Nephron progenitor cell (in vitro differentiated cells): ENCODE measurements at places on chromosomes 5 and 9.

- DNase-seq: no peak
Measured at GRCh38 chr5:181281984-181282316, 21.0 kb upstream of the TRIM52 start.

DNA sequence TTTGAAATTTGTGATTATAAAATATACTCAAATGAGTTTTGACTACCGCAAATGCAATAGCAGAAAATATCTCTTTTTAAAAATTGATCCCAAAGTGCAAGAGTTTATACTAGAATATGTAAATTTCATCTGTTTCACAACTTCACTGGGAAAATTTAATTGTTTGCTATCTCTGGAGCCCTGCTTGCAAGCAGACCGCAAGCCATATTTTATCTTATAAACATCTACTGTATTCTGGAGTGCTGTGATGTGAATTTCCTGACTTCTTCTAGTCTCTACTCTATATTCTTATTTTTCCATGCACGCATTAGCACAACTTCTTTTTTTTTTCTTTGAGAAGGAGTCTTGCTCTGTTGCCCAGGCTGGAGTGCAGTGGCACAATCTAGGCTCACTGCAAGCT, 98.7 kb downstream of the DROSHA start:
- DNase-seq: no peak

GRCh38 chr9:91190062-91190461, 171.7 kb downstream of the AUH start:
- DNase-seq: no peak

DNA sequence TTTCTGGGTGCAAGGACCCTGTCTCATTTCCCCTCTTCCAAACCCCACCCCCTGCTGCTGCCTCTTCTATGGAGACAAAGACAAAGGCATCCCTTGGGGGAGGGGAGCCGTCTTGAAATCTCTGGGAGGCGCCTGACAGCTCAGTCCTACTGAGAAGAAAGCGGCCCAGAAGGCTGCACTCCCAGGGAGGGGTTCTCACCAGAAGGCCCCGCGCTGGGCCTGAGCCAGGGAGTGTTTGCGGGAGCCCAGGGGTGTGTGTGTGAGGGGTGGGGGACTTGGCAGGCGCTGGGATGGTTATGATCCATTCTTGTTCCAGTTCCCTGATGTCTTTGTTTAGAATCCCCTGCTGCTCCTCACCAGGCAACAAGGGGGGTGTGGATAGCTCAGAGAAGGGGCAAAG, 45.7 kb upstream of the ALDH1B1 start:
- no peak for DNase-seq

DNA sequence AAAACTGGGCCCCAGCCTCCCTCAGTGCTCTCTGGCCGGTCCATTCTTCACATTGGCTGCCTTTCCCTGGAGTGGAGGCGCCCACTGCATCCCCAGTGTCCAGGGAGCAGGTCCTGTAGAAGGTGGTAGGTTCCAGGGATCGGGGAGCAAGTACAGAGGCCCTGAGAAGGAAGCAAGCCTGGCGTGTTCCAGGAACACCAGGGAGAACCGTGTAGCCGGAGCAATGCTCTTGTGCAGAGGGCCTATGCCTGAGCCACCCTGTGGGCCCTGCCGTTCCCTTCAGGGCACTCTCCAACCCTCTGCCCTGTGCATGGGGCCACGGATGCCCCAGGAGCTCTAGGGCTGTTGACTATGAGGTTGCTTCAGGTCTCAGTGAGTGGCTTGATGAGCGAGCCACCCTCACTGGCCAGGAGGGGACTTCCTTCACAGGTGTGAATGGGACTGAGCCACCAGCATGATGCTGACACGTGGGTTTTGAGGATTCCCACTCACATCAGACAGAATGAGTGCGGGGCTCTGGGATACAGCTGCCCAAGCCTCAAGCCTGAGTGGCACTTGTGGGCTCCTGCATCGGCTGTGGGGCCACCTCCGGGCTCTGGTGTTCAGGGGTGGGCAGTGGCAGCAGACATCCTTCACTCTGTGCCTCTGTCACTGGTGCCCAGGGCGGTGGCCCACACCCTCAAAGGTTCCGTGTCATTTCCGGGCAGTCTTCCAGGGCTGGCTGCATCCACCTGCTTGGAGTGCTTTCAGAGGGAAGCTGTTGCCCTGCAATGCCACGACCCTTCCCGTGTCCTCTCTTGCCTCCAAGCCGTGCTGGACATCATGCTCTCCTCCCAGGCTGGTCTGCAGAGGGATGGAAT, 54.4 kb downstream of the ADAMTS2 start:
- no peak for DNase-seq

DNA sequence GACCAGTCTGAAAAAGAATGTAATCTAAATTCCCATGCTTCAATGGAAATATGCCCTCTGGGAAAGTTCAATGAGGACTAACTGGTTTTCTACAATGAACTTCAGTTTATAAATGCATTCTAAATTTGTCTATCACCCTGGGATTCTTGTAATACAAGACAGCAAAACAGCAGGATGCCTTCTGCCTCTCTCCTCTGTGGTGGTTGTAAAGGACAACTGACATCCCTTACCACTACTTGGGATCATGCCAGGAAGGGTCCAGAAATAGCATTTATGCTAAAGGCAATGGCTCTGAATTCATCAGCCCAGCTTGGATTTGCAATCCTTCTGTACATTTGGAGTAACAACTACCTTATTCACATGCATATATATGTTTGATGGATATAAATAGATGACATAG, 97.3 kb upstream of the ADAMTS16 start:
- no peak for DNase-seq

DNA sequence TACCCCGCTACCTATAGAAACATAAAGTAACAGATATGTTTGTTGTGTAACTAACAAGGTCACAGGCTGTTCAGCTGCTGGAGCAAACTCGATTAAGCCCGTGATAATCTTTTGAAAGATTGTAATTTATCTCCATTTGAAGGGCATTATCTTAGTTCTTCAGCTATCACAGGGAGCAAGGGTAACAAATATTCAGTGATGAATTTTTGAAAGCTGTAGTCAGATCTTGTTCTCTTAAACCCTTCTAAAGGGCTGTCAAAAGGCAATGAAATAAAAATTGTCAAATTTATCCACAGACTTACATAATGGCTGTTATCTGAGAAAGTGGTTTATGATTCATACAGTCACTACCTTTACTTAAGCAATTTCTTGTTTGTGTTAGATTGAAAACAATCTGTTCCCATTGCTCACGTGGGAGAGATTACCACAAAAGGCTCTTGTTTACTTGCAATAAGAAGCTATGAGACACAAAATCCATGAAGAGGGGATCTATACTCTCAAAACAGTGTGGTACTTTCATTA, 78.3 kb upstream of the ZNF608 start:
- no peak for DNase-seq

GRCh38 chr5:180291943-180292831, at the start of gene MAPK9:
Gene MAPK9 (minus strand): TSS chr5:180292083. CDS start chr5:180280561, 11,522 bp downstream.
- peak; percentile 91 for DNase-seq

GRCh38 chr5:1143670-1143951, 31.7 kb upstream of the SLC12A7 start:
- no peak for DNase-seq

DNA sequence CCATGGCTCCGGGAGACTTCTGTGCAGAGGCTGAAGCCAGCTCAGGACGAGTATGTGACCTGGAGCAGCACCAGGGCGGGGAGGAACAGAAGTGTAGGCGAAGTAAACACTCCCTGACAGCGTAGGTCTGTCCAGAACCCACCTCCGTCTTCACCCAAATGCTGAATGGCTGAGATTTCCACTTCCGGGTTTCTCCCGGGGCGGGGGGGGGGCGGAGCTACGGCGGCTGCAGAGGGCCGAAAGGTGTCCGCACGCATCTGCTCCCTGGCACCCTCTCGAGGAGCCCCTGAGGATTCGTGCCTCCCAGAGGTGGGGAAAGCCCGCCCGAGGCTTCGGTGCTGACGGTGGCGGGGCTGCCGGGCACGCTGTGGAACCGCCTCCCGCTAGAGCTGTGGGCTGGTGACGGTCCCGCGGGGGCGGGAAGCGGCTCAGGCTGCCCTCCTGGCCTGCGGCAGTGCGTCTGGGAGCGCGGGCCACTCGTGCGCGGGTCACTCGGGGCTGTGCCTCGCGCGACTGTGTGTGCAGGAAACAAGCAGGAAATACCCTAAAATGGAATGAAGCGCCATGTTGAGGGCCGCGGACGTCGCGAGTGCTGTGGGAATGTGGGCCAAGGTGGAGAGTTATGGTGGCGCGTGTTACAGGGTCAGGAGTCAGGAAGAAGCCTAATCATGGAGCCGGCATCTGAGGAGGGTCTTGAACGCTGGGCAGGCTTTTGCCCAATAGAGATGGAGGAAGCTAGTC, 1425.4 kb downstream of the FOXD4L5 start:
- no peak for DNase-seq

GRCh38 chr5:14142202-14142826, 828 bp upstream of the TRIO start:
- DNase-seq: no peak

GRCh38 chr9:107710953-107711352, 221.4 kb upstream of the KLF4 start:
- DNase-seq: no peak

DNA sequence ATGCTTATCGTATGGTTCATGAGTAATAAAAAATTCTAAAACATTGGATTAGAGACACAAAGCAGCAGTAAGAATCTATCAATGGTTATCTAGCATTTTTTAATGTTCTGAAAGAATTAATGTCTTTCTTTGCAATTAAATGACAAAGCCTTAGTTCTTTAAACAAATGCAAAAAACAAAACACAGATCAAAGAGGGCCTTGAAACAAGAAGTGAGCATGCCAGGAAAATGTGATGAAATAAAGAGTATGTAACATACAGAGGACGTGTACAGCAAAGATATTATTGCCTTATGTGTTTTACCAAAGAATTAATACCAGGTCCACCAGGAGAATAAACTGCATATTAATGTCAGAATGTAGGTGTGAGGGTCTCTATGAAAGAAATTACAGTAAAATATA, 812.3 kb upstream of the GRAMD2B start:
- DNase-seq: no peak

DNA sequence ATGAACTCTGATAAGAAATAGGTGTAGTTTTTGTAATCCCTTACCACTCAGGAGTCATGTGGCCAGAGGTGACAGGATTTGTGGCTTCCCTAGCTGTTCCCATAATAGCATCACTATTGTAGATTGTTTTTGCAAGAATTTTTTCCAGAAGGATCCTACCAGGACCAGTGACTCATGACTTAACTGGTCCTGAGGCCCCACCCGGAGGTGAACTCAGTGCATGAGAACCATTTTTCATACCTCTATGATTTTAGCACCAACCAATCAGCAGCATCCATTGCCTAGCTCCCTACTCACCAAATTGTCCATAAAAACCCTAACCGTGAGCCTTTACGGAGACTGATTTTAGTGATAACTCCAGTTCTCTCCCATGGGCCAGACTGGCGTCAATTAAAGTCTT, 484.8 kb downstream of the PSAT1 start:
- DNase-seq: no peak

- no peak for DNase-seq
Measured at GRCh38 chr9:27118916-27119315, 9.9 kb downstream of the TEK start.

DNA sequence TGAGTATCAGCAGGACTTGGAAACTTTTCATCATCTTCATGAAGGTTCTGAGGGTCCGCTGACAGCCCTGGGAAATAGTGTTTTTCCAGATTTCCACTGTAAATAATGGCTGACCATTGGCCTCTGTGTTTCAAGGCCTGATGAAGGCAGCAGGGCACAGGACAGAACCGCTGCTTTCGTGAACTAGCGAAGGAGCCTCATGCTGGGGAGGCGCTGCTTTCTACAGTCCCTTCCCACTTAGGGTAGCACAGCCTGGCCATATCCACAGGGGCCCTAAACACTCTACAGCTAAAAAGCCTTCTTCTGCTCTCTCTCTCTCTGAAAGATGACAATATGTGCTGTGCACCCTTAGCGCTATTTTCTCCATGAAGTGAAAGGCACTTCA, 118.2 kb downstream of the MED27 start:
- DNase-seq: no peak

GRCh38 chr5:1468247-1468612, 23.0 kb upstream of the SLC6A3 start:
- peak; percentile 58 for DNase-seq

GRCh38 chr5:33933723-33934169, 2.4 kb upstream of the RXFP3 start:
- DNase-seq: no peak

DNA sequence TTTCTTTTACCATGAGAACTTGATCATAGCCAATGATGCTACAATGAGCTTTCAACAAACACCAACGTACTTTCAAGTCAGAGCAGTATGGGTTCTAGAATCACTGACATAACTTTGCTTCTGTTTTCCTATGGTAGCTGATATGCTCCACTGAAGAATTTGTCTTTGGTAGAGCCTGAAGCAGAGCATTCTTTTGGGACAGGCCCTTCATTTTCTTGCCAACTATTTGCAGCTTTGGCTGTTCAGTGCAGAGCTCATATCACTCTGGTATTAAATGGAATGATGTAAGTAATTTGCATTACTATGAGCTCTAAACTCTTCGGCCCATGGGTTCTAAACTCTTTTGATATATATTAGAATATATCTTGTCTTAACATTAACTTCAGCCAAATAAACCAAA, 51.8 kb upstream of the APC start:
- no peak for DNase-seq

GRCh38 chr5:150598821-150599273, 41.6 kb upstream of the SYNPO start:
- no peak for DNase-seq

- no peak for DNase-seq
Measured at GRCh38 chr5:137142764-137143605, 356.1 kb downstream of the SPOCK1 start.

DNA sequence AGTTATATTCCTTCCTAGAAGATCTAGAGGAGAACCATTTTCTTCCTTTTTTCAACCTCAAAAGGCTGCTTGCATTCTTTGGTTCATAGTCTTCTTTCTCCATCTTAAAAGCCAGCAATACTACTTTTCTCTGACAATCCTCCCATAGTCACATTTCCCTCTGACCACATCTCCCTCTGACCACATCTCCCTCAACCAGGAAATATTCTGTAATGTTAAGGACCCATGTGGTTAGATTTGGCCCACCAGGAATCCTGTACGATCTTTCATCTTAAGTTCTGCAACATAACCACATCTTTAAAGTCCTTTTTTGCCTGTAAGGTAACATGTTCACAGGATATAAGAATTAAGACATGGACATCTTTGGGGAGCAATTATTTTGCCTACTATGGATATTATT, 179.4 kb upstream of the SPEF2 start:
- no peak for DNase-seq

DNA sequence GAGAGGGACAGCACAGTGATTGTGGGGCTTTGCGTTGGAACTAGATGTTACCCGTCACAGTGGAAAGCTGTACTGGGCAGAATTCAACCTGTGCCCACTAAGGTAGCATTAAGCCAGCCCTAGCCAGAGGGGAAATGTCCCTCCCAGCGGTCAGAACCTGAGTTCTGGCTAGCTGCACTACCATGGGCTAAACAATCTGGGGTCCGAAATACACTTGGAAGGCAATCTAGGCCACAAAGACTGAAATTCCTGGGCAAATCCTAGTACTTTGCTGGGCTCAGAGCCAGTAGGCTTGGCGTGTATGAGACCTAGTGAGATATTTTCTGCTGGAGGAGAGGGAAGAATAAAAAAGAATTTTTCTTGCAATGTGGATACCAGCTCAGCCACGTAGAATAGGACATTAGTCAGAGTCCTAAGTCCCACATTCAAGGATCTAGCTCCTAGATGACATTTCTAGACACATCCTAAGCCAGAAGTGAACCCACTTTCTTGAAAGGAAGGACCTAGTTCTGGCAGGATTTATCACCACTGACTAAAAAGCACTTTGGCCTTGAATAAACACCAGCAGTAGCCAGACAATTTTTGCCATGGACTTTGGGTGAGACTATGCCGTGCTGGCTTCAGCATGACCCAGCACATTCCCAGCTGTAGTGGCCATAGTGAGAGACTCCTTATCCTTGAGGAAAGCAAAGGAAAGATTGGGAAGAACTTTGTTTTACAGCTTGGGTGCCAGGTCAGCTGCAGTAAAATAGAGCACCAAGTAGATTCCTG, 618.0 kb downstream of the BRINP1 start:
- no peak for DNase-seq
